Stimulated activated CD4-positive, alpha-beta T cell treated with anti-CD3 and anti-CD28 coated beads, TNF-alpha, amount 100 ng/mL, for 24 hours (primary cell): ENCODE measurements at places on chromosomes 3 and 15.

GRCh38 chr3:105798381-105798934 lies 70.4 kb downstream of the CBLB start:
- no peak for DNase-seq

- peak; percentile 35 for DNase-seq
Measured at GRCh38 chr15:82810890-82811426, 1.5 kb downstream of the WHAMM start.

DNA sequence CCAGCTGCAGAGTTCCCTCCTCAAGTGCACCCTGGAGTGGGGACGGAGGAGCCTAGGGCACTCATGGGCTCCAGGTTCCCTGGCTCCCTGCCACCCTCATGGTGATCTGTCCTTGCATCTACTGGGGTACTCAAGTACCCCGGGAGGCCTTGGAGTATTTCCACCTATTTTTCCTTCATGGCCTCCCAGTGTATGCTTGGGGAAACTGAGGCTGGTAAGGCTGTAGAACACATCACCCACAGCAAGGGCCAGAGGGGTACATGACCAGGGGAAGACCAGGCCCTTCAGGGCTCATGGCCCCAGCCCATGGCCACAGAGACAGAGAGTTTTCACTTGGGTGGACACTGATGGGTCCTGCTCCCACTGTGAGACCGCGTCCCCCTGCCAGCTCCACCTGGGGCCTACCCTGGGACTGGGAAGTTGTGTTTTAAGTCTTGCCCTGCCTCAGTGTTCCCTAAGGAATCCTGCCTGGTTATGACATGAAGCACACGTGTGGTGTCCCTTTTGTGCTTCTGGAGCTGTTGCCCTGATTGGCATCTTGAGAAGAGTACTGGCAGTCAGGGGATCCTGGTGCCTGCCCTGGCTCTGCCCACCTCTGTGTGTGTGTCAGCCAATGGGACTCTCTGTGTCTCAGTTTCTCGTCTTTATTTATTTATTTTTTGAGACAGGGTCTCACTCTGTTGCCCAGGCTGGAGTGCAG lies 132.8 kb downstream of the TJP1 start:
- DNase-seq = no peak

- DNase-seq = no peak
Measured at GRCh38 chr3:98504539-98504938, 7.1 kb downstream of the OR5K2 start.

GRCh38 chr15:45205192-45205591 lies 17.4 kb upstream of the SHF start:
- peak; percentile 25 for DNase-seq

DNA sequence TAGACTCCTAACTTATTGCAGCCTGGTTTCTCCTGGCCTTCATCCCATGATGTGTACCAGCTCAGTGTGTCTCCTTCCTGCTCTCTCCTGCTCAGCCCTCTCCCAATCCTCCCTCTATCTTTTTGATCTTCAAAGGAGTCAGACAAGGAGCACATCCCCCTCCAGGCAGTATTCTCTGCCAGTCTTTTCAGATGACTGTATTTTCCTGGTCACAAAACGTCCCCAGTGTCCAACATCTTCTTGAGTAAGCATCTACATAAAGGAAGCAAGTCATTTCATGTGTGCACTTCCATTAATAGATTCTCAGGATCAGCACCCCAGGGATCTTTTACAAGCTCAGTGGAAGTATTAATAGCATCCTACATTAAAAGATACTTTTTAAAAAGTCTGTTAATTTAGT lies 148.9 kb upstream of the THBS1 start:
- no peak for DNase-seq

DNA sequence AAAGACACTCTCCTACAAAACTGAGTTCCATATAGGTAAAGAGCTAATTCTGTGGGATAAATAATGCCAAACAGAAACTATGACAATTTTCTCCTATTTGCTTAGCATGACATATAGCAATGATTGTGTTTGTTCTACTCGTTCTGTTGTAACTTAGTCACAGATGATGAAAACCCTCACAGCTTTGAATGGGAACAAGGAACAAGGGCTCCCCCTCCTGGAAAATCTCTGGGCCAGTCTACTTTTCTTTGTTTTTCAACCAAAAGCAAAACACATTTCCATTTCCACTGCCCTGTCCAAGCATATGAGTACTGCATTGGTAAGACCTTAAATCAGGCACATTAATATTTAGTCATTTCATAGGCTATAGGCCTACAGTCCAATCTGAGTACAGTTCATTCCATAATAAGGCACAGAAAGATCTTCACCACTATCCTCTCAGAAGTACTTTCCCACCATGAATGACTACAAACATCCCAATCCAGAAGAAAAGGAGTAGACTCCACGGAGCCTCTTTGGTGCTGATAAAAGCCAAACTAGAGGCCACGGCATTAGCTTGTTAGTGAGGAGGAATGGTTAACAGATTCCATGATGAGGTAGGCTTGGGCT lies 67.1 kb downstream of the ATP8B4 start:
- peak; percentile 5 for DNase-seq

- DNase-seq = no peak
Measured at GRCh38 chr3:28151608-28152228, 89.7 kb upstream of the CMC1 start.

- DNase-seq = no peak
Measured at GRCh38 chr3:33016846-33017405, 65.5 kb downstream of the CCR4 start.

GRCh38 chr3:186283651-186284348 lies 78.2 kb downstream of the DGKG start:
- no peak for DNase-seq

- DNase-seq = peak; percentile 40
Measured at GRCh38 chr3:32176989-32177701, 61.3 kb upstream of the CMTM8 start.

DNA sequence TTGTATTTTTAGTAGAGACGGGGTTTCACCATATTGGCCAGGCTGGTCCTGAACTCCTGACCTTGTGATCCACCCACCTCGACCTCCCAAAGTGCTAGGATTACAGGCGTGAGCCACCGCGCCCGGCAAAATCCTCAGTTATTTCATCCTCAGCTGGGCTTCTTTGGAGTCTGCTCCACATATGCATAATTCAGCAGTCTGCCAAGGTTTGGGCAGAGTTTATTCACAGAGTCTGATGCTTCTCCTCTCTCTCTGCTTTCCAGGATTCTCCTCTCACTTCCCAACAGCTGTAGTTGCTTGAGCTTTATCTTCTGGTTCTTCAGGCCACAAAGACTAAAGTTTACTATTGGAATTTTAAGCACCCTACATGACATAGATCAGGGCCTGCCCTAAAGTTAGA lies 8.2 kb downstream of the ZNF106 start:
- DNase-seq = no peak

DNA sequence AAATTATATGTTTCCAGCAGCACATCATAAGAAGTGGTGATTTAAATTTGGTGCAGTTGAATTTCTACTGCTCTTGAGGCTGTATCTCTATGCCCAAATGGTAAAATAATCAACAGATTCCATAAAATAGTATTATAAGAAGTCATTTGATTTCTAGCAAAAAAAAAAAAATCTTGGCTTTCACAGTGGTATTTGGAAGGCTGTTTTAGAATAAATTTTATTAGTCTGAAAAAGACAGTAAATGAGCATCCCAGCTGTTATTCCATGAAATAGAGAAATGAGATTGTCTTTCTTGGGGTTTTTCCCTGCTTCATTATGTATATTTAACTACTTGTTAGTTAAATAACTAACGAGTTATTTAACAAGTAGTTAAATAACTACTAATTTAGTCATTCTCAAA lies 156.0 kb upstream of the ABI3BP start:
- DNase-seq = no peak

- no peak for DNase-seq
Measured at GRCh38 chr15:65638681-65639089, 16.9 kb downstream of the SLC24A1 start.

DNA sequence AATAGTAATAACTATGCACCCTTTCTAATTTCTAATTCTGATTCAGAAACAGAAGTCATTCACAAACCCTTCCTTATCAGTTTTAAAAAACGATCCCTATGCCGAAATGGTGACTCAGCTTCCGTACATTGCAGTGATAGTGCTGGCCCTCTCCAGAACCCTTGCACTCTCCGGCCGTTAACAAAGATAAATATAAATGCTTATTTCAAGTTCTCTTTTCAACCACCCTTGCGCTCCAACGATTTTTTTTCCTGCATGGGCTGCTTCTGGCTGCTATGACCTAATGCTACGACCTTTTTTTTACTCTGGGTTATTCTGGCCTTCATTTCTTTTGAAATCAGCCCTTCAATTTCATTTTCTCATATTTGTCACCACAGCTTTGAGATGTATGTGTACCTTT lies 646.2 kb downstream of the NTRK3 start:
- no peak for DNase-seq

DNA sequence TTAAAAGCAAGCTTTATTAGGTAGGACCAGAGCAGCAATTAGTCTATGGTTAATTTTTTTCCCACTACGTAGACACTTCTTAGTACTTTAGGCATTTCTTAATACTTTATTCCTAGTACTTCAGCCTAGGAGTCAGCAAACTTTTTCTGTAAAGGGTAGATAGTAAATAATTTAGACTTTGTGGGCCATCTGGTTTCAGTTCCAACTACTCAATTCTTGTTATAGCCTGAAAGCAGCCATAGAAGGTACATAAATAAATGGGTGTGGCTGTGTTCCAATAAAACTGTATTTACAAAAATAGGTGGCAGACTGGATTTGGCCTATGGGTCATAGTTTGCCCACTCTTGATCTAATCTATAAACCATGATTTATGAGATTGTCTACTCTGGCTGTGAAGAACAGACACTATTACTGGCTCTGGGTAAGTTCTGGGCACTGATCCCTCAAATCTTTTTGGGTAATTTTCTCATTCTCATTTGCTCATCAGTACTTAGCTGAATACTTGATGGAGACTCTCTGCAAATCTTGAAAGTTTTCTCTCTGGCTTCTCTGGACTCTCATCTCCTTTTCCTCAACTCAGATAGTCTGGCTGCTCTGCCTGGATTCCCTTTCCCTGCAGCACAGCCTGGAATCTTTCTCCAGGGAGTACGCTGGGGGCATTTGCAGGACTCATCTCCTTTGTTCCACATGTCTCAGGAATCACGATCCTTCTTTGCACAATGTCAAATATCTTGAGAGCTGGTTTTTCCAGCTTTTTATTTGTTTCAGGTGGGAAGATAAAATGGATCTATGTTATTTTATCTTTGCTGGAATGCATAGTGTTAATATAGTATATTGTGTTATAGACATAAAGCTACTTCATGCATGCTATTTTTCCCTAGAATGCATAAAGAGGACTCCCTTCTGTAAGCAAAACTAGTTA lies 524.8 kb upstream of the TBL1XR1 start:
- no peak for DNase-seq

GRCh38 chr3:60730371-60730770 lies 520.9 kb downstream of the FHIT start:
- no peak for DNase-seq

- DNase-seq = no peak
Measured at GRCh38 chr3:124859025-124859424, 28.1 kb downstream of the ITGB5 start.

- DNase-seq = no peak
Measured at GRCh38 chr3:86249833-86250232, 741.1 kb downstream of the VGLL3 start.

- DNase-seq = no peak
Measured at GRCh38 chr15:35750051-35750450, 204.1 kb upstream of the DPH6 start.

GRCh38 chr3:15327941-15328340 lies 4.4 kb downstream of the SH3BP5 start:
- no peak for DNase-seq

DNA sequence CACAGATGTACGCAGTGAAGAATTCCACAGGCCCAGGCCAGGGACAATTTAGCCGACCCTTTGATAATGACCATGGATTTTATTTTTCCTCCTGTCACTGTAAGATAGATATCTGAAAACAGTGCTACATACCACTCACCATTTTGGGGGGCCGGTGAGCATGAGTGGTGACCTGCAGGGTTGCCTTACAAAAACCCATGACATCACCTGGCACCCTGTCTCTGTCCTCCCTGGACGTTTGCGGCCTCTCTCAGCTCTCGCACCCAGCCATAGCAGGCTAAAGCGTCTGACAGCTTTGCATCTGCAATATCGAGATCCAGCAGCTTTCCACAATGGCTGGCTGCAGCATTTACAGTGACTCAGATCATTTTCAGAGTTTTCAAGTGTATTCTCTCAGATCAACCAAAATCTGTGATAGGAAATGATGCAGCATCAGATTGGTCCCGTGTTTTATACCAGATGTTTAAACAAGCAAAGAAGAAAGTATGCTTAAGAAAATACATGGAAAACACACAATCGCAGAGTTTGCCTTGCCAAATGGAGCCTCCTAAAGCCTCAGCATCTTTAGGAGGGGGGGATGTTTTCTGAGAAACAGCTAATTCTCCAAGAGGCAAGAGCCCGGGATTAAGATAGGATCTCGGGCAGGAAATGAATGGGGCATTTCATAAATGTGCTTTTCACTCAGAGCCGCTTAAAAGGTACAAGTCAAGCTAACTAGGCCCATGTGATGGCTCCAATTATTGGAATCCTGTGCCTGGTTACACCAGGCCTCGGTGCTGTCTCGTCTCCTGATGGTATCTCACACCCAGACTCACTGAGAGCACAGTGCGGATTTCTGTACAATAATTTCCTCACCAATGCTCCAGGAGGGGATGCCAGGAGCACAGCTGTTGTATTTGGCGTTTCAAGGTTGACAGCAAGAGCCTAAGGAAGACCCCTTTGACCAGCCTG lies 257.3 kb downstream of the XXYLT1 start:
- no peak for DNase-seq

DNA sequence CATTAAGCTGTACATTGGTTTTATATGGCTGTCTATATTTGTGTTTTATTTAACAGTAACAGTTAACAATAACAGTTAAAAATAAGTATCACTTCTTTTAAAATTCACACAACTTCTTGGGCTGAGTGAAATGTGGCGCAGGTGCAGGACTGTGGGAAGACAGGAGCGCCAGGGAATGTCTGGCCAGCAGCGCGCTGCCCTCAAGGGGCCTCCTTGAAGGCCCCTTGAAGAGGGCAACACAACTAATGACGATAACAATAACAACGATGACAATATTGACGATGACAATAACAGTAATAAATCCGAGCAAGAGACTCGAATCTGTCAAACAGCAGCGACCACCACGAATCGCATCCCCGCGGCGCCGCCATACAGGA lies 411 bp upstream of the PPP2R3A start:
- no peak for DNase-seq

GRCh38 chr3:140552898-140553297 lies 125.0 kb upstream of the TRIM42 start:
- DNase-seq = no peak

- no peak for DNase-seq
Measured at GRCh38 chr3:45771166-45771775, 25.1 kb downstream of the SLC6A20 start.

GRCh38 chr3:194738254-194739093 lies 52.8 kb downstream of the FAM43A start:
- no peak for DNase-seq

DNA sequence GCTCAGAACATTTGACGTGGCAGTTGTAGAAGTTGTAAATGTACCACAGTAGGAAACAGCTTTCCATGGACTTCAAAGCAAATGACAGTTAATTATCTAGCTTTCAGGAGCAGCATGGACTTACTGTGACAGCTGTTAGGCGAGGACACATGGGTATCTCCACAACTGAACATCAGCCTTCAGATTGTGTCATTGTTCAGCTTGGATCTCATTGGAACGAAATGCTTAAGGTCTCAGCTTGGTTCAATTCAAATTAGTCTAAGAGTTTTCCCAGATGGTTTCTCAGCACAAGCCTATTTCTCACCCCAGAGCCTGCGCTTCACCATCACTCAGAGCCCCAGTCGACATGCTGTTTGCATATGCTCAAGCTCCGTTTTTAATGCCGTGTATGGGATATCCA lies 21.1 kb upstream of the GYG1 start:
- no peak for DNase-seq

- DNase-seq = no peak
Measured at GRCh38 chr3:38139191-38139590, 730 bp downstream of the MYD88 start.
